Ovary (tissue), 10 donors: ENCODE measurements at places on chromosomes 4 and X. TPM values are rescaled to one million over a fixed set of nuclear protein-coding genes. Genes with fewer than 3 reads are reported as not detected.

CTAG1B gene
- total RNA-seq, result not detected

TREX2 gene
- 2.3 TPM for total RNA-seq

TLR3 gene
- total RNA-seq, result 14.8 TPM

EPGN gene
- 0.42 TPM for total RNA-seq

MAGEE1 gene
- 5.0 TPM for total RNA-seq

NWD2 gene
- total RNA-seq, result not detected

TLR1 gene
- 7.0 TPM for total RNA-seq

TAPT1 gene
- total RNA-seq, result 26.5 TPM

FRMD7 gene
- not detected for total RNA-seq

RPS6KA6 gene
- total RNA-seq, result 5.1 TPM

ARSJ gene
- 4.4 TPM for total RNA-seq

GAGE12H gene
- not detected for total RNA-seq

EVC2 gene
- 14.2 TPM for total RNA-seq

TRAM1L1 gene
- total RNA-seq, result 3.0 TPM

PACRGL gene
- total RNA-seq, result 12.8 TPM

SORCS2 gene
- total RNA-seq, result 0.60 TPM

MAGEA11 gene
- total RNA-seq, result not detected

CSAG2 gene
- total RNA-seq, result not detected

GLUD2 gene
- total RNA-seq, result 0.57 TPM

MAGEA12 gene
- not detected for total RNA-seq
